Stimulated activated CD4-positive, alpha-beta T cell treated with anti-CD3 and anti-CD28 coated beads, Interleukin-1b, Interleukin-23, amount 100 ng/mL, for 1 hour (primary cell): ENCODE measurements at places on chromosomes 7 and 10.

DNA sequence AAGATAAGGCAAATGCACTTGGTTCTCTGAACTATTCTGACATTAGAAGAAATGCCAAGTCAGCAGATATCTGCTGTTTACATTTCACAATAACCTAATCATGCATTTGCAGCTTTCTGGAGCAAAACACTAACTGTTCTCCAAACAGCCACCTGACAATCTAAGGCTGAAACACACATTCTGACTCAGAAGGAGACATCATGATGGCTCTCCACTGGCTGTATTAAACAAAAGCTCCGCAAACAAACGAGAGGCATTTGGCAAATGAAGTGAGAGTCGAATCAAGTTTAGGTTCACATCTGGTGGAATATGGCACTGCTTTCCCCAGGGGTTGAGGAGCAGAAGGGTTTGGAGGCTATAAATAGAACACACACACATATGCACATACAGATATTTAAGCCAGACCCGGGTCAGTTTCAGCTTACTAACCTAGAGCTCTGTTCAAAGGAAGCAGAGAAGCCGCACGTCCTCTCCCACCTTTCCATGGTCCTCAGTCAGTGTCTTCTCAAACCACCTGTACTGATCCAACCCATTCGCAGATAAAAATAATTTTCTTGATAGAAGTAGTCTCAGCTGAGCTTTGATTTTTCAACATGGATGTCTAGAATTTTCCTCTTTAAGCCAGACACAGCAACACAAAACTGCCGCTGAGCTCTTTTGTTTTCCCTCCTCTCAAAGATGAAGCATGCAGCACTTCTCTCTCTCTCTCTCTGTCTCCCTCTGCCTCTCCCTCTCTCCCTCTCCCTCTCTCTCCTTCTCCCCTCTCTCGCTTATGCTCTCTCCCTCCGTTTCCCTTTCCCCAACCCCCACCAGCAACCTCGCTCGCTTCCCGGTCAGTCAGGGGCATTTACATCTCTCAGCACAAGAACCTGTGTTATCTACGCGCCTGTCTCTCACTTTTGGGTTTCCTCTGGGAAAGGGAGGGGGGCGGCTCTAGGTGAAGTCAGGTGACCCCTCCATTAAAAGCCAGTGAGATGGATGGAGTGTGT is 682.8 kb downstream of the MAGI2 start:
- no peak for DNase-seq

DNA sequence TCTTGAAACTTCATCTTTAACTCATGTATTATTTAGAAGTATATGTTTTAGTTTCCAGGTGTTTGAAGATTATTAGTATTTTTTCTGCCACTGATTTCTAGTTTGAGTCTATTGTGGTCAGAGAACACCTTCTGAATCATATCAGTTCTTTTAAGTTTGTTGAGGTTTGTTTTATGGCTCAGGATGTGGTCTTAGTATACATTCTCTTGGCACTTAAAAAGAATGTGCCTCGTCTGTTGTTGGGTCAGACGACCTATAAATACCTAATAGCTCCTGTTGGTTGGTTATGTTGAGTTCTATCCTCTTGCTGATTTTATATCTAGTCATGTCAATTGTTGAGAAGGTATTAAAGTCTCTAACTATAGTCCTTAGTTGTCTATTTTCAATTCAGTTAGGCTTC is 15.9 kb downstream of the TDRD1 start:
- no peak for DNase-seq

- no peak for DNase-seq
These were observed 51.0 kb downstream of the ATXN7L1 start for GRCh38 chr7:105825371-105825770.

DNA sequence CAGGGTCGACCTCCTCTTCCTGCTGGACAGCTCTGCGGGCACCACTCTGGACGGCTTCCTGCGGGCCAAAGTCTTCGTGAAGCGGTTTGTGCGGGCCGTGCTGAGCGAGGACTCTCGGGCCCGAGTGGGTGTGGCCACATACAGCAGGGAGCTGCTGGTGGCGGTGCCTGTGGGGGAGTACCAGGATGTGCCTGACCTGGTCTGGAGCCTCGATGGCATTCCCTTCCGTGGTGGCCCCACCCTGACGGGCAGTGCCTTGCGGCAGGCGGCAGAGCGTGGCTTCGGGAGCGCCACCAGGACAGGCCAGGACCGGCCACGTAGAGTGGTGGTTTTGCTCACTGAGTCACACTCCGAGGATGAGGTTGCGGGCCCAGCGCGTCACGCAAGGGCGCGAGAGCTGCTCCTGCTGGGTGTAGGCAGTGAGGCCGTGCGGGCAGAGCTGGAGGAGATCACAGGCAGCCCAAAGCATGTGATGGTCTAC is 46.9 kb downstream of the VWA2 start:
- DNase-seq = no peak

DNA sequence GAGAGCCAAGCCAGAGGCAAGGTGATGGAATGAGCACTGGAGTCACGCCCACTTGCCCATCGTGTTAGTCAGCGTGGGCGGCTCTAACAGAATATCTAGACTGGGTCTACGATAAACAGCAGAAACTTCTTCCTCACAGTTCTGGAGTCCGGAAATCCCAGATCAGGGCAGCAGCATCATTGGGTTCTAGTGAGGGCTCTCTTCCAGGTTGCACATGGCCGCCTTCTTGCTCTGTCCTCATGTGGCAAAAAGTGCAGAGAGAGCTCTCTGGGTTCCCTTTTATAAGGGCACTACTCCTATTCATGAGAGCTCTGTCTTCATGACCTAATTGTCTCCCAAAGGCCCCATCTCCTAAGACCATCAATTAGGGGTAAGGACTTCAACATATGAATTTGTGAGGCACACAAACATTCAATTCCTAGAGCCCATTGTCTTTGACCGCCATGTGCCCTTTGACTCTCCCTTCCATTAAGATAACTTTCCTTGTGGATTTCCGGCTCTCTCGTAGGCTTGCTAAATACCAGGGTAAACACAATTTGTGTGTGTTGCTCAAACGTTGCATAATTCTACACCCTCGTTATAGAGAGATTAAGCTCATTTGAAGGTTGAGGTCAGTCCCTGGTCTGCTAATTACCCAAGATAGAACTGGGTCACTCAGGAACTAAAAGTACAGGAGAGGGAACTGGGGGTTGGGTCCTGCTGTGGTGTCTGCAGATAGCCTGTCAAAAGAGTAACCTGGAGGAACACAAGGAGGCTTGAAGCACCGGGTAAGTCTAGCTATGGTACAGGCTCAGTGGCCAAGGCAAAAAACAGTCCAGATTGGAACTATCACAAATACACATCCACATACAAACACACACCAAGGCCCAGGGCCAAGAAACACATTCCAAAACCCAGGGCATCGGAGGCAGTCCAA is 28.7 kb upstream of the USP6NL start:
- DNase-seq = no peak

DNA sequence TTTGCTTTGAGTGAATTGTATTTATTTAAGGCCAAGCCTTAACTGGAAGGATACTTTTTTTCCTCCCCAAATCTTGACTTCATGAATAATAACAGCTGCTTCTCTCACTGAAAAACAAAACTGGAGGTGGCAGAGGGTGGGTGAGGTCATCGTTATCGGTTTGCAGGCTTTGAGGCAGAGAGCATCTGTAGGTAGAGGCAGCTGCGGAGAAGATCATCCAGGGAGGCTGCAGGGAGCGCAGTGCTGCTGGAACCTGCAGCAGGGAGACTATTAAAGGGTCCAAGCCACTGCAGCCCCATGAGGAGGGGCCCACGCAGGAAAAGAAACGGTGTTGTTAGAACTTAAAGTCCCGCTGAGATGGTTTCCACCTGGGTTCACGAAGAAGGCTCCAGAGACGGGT is 112.1 kb upstream of the SDK1 start:
- DNase-seq = no peak

- DNase-seq = no peak
These were observed 78.1 kb downstream of the ARL4A start for GRCh38 chr7:12765431-12766100.

- DNase-seq = no peak
These were observed 137.0 kb downstream of the GRK5 start for GRCh38 chr10:119344381-119344780.

- DNase-seq = no peak
These were observed 27.1 kb upstream of the SLC35B4 start for GRCh38 chr7:134343796-134344195.

DNA sequence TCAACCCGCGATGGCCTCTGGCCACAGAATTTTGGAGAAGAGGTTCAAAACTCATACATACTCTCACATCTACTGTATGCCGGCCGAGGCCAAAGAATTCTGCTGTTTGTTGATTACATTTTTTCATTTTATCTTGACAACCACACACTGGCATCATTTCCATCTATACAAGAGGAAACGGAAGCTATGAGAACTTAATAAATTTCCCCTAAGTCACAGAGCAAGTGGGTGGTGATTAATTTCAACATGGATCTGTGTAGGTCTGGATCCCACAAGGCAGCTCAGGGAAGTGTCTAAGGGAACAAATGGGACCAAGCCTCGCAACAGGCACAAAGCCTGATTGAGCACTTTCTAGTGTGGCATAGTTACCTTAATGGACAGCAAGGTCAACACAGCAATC is 18.0 kb downstream of the ELMO1 start:
- DNase-seq = no peak

DNA sequence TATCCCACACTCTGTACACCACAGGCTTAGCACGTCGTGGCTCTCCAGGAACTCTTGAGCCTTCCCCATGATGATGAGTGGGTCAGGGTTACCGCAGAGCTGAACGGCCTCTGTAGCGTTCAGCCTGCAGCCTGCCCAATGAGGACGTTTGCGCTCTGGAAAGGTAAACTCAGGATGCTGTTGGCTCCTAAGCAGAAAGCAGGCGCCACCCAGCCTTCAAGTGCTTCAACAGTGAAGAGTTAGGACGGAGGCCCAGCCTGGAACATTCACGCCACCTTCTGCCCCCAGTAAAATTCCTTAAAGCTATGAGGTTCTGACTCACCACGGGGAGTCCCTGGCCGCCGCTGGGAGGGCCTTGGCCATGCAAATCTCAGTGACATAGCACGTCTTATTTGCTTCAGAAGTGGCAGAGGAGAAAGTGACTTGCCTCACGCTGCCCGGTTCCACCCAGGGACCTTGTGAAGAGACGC is 161.5 kb upstream of the SH2B2 start:
- DNase-seq = no peak
